CD4-positive, alpha-beta T cell treated with Interleukin-21 for 1 hour (primary cell): ENCODE measurements at places on chromosomes 3 and 15.

DNA sequence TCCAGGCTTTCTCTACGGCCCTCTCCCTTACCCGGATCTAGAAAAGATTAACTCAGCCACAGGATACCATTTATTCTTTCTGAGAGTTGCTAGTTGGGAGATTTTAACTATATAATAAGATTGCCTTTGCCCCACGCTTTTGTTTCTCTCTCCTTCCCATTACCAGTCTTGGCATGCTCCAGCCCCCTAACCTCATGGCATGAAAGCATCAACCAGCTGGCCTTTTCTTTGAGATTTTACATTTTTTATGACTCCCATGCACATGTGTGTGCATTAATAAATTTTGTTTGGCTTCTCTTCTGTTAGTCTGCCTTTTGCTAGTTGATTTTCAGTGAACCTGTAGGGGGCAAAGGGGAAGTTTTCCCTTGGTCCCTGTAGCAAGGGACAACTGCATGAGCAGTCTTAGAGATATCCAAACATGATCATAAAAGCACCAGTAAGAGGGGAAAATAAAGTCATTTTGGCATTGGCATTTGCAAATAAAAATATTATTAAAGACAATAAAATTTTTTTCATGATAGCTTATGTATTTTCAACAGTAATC, 73.6 kb downstream of the OXSM start:
- no peak for DNase-seq

DNA sequence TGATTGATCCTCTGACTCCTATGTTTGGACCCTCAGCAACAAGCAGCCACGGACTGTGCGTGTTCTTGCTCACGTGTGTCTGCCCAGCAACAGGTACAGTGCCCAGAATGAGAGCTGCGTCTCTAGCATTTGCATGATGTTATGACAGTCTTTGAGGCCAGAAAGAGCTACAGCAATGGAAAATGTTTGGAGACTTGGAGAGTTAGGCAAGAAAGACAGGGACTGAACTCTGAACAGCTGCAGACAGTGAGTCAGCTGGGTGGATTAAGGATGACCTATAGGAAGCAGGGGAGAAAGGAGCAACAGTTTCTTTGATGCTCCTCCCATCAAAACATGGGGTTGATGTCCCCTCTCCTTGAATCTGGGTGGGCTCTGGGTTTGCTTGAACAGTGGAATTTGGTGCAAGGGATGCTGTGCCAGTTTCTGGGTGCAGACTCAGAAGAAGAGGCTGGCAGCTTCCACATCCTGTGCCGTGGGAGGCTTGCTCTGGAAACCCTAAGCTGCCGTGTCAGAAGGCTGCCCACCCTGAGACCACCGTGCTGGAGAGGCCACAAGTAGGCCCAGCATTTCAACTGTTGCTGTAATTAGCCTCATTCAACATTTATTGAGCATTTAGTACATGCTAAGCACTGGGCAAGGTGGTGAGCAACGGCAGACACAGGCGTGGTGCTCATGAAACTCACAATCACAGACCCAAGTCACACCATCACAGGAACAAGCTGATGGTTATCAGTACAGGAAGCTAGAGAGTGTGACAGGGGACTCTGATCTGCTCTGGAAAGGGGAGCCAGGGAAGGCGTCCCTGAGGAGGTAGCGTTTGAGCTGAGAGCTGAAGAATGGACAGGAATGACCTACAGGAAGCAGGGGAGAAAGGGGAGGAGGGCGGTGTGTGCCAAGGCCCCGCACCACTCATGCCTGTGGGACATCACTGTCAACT, 21.7 kb downstream of the CCR9 start:
- DNase-seq = peak; percentile 43

- no peak for DNase-seq
Observed at GRCh38 chr3:35296533-35296932, 342.8 kb upstream of the ARPP21 start.

- DNase-seq = no peak
Observed at GRCh38 chr3:98445949-98446406, 17.0 kb upstream of the OR5K1 start.

DNA sequence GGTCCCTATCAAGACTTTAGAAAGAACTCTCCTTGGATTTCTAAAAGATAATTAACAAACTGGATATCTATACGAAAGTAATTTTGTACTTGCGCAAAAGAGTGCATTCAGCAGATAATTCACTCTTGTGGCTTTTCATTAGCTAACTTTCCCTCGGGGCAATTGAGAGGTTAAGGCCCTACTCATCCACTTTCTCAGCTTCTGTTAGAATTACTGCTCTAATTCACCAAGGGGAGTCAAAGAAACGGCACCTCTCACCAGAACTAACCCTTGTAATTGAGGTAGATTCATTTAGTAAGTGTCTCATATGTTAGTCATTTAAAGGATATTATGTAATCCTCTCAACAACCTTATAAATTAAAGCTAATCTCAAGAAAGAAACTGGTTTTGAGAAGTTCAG, 22.5 kb upstream of the MB21D2 start:
- DNase-seq = no peak

DNA sequence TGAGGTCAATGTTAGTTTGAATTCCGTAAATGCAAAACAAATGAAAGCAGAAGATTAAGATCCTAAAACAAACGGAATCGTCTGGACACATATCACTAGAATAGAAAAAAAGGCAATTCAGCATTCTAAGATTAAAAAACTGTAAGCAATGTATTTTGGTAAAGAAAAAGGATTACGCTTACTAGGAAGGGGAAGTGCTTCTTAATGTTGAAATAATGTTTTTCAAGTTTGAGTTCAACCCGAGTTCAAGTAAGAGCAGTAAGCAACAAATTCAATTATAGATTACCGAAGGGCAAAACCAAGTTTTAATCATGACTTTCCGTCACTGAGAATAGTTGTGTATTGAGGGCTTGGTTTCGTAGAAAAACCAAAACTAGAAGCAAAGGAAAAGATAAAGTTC, 637 bp downstream of the CIP2A start:
- no peak for DNase-seq

GRCh38 chr3:139107424-139108252, 62.9 kb upstream of the PRR23C start:
- DNase-seq = no peak

DNA sequence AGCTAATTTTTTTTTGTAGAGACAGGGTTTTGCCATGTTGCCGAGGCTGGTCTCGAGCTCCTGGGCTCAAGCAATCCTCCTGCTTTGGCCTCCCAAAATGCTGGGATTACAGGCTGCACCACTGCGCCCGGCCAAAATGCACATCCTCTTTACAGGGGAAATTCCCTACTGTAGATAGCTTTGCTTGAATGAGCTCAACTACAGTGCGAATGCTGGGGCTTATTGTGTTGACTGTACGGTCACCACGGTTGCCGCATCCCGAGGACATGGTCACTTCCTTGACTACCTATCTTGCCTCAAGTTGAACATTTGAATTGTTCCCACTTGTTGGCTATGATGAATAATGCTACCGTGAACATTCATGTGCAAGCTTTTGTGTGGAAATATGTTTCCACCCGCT, 5.3 kb upstream of the MTFMT start:
- DNase-seq = no peak
